Esophagus muscularis mucosa (tissue), 4 donors: ENCODE measurements at places on chromosomes 1 and 21. TPM values are rescaled to one million over a fixed set of nuclear protein-coding genes. Genes with fewer than 3 reads are reported as not detected.

ATP1A4 gene
- total RNA-seq = 0.98 TPM

SPRR2A gene
- not detected for total RNA-seq

DNA sequence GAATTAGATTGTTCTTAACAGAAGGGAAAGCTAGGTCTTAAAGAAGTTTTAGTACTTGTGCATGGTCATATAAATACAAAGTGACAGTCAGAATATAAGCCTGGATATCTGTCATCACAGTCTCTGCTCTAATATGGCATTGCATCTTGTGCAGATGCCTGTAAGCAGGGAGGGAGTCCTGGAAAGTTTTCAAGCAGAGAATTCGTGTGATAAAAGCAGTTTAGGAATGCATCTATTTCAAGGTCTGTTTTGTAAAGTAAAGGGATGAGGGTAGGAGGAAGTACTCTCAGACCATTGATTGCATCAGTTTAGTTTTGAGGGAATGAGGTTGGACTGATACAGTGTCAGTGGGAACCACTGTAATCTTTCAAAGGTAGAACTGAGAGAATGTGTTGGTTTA, 30.6 kb downstream of the IARS2 start:
- no peak for DNase-seq

CCDC17 gene
- 0.66 TPM for total RNA-seq

CFHR2 gene
- total RNA-seq = not detected

DNA sequence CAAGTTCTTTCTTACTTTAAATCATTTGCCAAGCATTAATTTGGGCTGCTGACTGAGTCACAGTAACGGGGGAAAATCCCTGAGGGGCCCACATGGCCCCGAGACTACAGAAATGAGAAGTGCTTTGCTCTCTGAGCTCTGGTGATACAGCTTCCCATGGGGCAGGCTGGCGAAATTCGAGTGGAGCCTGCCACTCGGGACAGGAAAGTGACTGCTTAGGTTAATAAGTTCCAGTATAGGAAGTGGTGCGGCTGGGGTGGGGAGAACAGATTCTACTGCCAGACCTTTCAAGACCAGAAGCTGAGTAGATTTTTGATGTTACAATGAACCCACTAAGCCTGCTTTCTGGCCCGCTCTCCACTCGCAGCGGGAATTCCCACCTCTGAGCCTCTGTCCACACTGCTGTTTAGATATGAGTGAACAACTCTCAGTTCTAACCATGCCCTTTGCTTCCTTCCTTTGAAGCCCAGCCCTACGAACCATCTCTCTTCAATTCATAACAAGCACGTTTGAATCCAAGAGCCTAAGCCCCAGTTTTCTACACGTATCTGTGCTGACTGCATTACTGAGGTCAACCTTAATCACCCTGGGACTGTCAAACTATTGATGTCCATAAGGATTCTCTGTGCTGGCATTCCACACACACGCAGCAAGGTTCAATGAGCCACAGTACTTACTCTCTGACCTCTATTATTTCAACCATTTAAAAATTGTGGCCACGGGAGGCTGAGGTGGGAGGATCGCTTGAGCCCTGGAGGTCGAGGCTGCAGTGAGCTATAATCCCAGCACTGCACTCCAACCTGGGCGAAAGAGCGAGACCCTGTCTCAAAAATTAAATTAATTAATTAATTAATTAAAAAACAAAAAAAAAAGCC, 9.6 kb downstream of the ZBTB17 start:
- DNase-seq = no peak

ANKRD45 gene
- total RNA-seq = not detected

ECM1 gene
- total RNA-seq = 17.4 TPM

GSTM1 gene
- total RNA-seq = not detected

DNA sequence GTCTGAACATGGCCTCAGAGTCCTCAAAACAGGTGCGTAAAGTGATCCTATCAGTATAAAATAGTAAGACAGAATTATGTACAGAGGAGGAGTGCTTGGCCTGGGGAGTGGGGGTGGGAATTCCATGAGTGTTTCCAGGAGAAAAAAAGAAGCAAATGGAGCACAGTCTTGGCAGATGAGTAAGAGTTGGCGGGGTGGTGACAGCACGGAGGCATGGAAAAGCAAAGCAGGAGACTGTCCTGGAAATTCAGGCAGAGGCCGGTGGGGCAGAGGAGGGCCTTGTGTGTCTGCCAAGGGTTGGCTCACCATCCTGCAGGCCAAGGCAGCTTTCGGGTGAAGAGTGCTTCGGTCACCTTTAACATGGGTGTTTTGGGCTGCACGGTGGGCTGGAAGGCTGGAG, 63.4 kb downstream of the OPTC start:
- no peak for DNase-seq

ADGRB2 gene
- 0.83 TPM for total RNA-seq

STYXL2 gene
- total RNA-seq = 0.32 TPM

CNN3 gene
- 210 TPM for total RNA-seq

KCNJ6 gene
- under 0.01 TPM for total RNA-seq

DNA sequence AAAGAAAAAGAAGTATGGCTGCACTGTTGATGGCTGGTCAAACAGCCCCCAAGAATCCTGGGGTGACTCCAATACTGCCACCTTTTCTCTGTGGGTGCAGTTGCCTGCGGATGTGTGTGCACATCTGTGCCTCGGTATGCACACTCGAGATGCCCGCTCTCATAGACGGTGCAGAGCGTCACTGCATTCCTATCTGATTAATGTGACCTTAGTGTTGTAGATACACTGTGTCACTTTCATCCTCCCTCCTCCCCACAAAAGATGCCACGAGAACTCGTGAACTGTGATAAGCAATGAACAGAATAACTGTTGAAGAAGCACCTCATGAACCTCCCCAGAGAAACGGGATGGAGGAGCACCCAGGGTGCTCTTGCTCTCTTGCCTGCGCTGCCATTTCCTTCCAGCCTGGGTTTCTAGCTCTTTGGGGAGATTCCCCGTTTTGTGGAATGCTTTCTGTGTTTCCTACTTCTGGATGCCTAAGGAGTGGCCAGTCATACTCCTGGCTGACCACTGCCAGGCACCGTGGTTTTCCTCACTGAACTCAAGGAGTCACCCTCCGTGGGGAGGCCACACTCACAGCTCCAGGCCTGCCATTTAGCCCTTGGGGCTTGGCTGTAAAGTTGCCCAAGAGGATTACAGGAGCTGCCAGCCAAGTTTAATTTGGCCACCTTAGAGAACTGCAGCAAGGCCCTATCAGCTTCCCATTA, 32.0 kb downstream of the NTPCR start:
- DNase-seq = no peak

GRCh38 chr21:27550287-27550686, 583.4 kb upstream of the ADAMTS5 start:
- DNase-seq = no peak

GRCh38 chr1:65292861-65293593, 16.3 kb upstream of the DNAJC6 start:
- DNase-seq = no peak

- no peak for DNase-seq
Observed at GRCh38 chr1:156884560-156885184, 8.8 kb upstream of the PEAR1 start.

WDR64 gene
- not detected for total RNA-seq

POGZ gene
- total RNA-seq = 63.3 TPM

- no peak for DNase-seq
Observed at GRCh38 chr1:117842408-117843170, 86.8 kb downstream of the GDAP2 start.

DNA sequence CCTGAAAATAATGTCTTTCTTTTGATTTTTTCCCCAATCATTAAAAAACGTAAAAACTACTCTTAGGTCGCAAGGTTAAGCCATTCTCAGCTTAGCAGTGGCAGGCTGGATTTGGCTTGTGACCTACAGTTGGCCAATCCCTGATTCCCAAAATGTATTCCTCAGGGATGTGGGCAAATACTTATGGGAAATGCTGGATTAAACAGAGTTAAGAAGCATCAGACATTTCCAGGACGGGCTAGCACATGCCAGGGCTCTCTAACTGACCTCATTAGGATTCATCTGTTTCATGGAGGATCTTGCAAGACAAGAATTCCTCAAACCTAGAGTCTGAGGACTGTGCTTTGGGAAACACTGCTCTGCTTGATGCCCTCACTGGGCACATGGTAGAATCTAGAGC, 982 bp upstream of the IL24 start:
- no peak for DNase-seq

EVA1C gene
- total RNA-seq = 72.7 TPM
